ENCODE measurements at places on chromosomes 2 and 18.

DNA sequence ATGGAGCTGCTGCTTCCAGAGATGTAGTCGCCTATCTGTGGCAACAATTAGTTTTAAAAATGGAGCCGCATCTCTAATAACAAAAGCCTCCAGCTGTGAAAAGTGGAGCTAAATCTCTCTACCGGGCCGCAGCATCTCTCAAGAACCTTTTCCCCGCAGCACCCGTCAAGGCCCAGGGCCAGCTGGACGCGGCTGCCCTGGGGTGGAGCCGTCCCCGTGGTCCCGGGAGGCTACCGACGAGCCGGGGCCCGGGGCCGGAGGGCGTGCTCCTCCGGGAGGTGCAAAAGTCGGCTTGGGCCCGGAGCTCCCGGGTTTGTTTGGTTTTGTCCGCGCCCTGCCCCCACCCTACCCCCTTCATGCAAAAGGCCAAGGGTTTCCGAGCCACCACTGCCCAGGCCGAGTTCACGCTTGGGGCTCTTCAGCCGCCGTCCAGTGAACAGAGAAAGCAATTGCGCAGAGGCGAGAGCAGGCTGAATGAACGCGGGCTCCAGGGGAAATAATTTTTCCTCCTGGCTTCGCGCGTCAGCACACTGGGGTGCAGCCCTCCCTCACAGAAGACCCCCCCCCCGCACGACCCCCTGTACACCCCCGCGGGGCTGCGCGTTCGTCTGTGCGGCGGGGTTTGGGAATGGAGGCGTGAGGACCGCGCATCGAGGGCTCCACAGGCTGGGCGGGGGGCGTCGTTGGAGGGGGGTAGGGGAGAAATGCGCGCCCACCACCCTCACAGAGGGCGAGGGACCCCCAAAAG lies 557 bp upstream of the GREB1L start:
- no peak for DNase-seq

DNA sequence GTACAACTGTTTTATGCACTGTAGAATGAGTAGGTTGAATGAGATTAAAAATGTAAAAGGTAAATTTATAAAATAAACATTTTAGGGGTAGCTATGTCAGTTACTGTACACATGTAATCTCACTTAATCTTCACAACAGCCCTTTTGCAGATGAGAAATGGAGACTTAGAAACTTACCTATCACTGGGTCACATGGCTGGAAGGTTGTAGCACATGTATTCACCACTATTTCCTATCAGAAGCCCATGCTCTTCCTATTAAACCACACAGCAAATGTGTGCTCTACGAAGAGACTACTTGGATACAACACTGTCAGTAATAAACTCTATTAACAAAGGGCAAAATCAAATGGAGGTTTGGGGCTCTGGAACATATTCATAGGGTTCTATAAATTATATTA lies 60.5 kb downstream of the VWC2L start:
- no peak for DNase-seq

GRCh38 chr2:200300065-200300464 lies 6.4 kb upstream of the SPATS2L start:
- no peak for DNase-seq

- no peak for DNase-seq
Measured at GRCh38 chr2:16138811-16139662, 198.7 kb downstream of the MYCN start.

- DNase-seq, result no peak
Measured at GRCh38 chr2:41062336-41062735, 610.4 kb upstream of the SLC8A1 start.

- no peak for DNase-seq
Measured at GRCh38 chr2:36253086-36253485, 102.5 kb upstream of the CRIM1 start.

- no peak for DNase-seq
Measured at GRCh38 chr2:155696571-155696970, 636.0 kb downstream of the NR4A2 start.
